NCI-H510A (cell line): ENCODE measurements at places on chromosomes 7 and 10.

- DNase-seq: no peak
Observed at GRCh38 chr10:35236739-35237138, 99.6 kb upstream of the CCNY start.

GRCh38 chr10:23676296-23676695 is 237.4 kb downstream of the OTUD1 start:
- no peak for DNase-seq

- DNase-seq: no peak
Observed at GRCh38 chr10:129599160-129599559, 132.1 kb downstream of the MGMT start.

DNA sequence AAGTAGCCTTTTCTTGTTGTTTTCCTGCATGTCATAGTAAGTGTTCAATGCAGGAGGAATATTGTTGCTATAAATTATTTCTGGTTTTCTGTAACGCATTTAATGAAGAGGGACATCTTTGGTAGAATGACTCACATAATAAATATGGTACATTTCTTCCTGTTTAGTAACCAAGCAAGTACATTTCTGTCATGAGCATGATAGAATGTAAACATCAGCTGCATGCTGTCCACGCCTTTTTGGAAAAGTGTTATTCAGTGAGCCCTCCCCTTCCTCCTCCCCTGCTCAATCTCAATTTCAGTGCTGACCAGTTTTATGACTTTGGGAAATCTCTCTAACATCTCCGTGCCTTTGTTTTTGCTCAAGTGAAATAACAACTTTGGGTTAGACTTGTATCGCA is 664.0 kb downstream of the XPNPEP1 start:
- no peak for DNase-seq

GRCh38 chr10:123926401-123927264 is 35.0 kb upstream of the CPXM2 start:
- DNase-seq: no peak

- no peak for DNase-seq
Observed at GRCh38 chr7:22435105-22435504, 64.9 kb downstream of the STEAP1B start.
